ENCODE measurements at places on chromosomes 3 and 15.

- no peak for DNase-seq
Observed at GRCh38 chr15:42185801-42186200, 22.3 kb downstream of the VPS39 start.

DNA sequence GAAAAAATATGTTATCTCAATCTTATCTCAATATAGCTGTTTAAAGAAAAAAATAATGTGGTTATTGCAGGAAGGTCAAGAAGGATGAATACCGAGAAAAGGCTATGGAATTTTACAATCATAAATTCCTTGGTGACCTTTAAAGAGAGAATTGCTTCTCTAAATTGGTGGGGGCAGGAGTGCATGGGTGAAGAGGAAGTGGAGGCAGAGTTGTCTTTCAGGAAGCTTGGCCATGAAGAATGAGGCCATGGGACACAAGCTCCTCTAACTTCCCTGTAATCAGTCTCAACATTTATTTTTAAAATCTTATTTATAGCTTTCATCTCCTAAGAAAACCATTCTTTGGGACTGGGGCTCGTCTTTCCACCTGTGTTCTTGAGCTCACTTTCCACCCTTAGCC is 22.4 kb upstream of the ALDH1A2 start:
- no peak for DNase-seq

DNA sequence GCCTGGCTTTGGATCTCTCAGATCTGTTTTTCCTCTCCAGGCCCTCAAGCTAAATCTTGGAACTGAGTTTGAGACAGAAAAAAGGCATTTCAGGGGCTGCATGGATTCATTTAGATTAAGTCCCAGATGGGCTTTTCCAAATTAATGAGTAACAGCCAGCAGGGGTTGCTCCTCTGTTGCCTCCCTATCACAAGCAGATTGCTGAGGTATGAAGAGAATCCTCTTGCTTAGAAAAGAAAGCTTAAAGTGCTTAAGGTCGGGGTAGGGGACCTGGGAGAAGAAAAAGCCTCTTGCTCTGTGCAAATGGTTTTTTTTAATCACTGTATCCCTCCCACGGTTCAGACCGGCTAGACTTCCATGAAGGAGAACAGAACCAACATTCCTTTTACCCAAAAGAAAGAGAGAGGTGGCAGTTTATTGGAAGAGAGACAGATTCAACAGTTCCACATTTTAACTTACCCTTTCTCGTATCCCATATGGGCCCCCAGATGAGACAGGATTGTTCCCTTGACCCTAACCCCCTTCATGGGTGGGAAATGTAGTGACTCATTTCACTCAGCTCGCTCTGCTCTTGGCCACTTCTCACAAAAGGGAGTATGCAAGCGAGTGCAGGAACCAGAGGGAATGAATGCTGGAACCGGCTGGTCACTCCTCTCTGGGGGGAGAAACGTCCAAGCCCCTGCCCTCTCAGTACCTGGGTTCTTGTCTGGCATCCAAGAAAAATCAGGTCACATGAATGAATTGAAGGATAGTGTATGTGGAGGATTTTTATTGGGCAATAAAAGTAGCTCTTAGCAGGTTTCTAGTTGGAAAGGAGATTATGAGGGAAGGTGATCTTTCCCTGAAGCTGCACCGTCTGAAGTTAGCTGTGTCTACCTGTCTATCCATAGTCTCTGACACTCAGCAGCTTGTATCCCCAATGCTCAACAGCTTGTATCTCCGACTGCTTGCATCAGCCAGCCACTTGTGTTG is 745.2 kb downstream of the SI start:
- no peak for DNase-seq

DNA sequence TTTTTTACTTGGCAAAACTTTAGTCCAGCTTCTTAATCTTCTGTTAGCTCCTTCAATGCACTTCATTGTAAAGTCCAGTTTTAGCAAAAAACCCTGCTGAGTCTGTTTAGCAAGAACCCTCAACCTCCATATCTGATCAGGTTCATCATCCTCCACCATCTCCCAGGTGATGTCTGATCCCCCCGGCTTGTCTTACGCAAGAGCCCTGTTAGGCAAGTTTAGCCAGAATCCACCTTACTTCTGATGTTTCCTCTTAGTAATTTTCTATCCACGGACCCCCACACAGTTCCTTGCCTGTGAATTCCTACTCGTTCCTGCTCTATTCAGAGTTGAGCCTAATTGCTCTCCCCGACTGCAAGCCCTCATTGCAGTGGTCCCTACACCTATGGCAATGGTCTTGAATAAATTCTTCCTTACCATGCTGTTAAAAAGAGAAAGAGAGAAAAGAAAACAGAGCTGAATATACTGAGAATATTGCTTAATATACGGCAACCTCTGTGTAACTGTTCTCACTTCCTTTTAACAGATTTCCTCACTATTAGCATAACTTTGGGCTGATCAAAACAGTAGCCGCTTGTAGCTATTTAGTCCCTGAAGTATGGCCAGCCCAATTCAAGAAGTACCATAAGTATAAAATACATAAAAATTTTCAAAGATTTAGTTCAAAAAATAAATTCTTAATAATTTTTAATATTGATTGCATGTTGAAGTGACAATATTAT is 78.7 kb upstream of the MME start:
- DNase-seq: no peak

DNA sequence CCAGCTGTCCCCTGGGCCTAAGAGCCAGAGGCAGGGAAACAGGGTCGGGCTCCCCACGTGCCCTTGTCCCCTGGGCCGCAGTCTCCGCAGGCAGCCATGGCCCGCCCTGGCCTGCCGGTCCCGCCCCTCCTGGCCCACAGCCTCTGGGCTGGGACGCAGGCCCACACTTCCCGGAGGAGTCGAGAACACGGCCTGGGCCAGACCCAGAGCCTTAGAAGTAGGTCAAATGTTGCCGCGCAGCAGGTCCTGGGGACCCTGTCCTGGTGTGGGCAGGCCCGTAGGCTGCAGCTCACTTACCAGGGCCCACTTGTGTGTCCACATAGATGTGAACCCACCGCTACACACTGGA is 4.3 kb upstream of the MYL3 start:
- no peak for DNase-seq

DNA sequence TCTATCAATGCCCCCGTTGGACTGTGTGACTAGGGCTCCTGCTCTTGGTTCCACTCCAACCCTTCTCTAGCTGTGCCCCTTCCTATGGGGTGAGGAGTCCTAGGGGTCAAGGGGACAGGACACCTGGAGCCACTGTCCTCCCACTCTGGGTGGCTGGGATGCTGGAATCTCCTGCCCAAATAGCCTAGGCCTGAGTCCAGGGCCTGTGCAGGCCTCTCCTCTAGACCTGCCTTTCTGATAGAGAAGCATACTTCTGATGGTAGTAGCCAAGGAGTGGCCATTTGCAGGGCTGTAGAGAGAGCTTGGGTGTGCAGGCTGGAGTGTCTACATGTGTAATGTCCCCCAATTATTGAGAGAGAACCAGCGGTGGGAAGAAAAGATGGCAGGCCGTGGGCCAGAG is 54.2 kb downstream of the ITGA11 start:
- DNase-seq: no peak
